ENCODE measurements at places on chromosomes 11 and 22.

DNA sequence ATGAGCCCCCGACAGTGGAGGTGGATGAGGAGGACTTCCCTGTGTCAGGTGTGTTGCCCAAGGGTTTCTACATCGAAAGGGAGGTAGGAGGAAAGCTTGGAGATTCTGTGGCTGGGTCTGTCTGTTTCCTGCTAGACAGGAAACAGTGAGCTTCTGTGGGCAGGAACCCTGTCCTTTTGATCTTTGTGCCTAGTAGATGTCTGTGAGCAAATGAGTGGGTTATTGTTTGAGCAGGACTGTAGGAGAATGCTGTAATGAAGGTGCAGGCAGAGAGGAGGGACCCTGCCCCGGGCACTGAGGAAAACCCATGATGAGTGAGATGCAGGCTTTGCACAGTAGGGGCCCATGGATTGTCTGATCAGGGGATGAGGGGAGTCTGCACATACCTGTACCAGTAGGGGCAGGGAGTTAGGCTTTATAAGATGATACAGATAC lies 14.0 kb downstream of the USP35 start:
- DNase-seq = no peak

- no peak for DNase-seq
Measured at GRCh38 chr11:93542811-93543229, 371 bp downstream of the SMCO4 start.

GRCh38 chr22:44455963-44456358 lies 42.1 kb downstream of the RTL6 start:
- DNase-seq = no peak

DNA sequence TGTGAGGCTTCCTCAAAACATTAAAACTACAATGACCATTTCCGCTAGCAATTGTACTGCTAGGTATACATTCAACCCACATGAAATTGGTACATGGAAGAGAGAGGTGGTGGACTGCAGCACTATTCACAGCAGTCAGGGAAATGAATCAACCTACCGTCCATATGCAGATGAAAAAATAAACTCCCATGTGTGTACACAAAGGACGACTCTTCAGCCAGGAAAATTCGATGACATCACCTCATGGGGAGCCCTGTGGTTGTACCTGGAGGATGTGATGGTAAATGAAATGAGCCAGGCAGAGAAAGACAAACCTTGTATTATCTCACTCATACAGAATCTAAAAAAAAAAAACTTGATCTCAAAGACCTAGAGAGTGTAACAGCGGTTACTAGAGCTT lies 23.3 kb downstream of the RFPL3 start:
- DNase-seq = no peak

DNA sequence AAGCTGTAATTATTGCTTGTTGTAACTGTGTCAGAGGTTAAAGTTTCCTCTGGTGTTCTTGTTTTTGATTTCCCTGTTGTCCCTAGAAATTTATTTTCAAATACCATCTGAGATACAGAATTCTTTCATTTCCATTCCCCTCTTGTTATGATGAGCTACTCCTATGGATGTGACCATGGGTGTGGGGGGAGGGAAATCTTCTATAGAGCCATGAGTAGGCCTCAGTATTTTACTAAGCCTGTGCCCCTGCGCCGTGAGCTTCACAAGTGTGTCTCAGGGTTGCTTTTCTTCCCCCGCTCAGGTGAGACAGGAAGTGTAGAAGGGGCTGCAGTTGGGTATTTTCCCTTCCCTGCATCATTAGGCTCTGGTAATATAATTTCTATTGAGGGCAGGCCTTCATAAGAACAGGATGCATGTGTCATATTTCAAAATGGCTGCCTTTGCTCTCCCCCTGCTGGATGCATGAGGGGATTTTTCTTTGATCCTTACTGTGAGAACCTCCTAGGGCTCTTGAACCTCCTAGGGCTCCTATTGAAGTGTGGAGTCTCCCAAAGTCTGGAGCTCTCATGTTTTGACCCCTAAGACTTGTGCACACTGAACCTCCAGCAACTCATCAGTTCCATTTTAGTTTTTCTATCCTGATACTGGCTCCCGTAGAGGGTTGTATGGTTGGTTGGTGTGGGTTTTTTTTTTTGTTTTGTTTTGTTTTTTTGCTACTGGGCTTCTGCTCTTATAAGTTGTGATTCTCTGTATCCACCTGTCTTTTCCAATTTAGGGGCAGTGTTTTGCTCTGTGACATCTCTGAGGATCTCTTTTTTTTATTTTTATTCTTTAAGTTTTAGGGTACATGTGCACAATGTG lies 658.2 kb downstream of the NTM start:
- DNase-seq = no peak

- no peak for DNase-seq
Measured at GRCh38 chr11:1825039-1825740, 9.6 kb upstream of the SYT8 start.
